HT-29 (cell line): ENCODE measurements at places on chromosomes 11 and 22.
A peak's percentile ranks its signal among the peaks of the same experiment; 100 is the strongest.

DNA sequence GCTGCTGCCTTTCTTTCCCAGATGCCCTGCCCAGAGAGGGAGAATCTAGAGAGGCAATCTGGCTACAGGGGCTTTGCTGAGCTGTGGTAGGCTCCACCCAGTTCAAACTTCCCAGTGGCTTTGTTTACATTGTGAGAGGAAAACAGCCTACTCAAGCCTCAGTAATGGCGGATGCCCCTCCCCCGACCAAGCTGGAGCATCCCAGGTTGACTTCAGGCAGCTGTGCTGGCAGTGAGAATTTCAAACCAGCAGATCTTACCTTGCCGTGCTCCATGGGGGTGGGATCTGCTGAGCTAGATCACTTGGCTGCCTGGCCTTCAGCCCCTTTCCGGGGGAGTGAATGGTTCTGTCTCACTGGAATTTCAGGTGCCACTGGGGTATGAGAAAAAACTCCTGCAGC lies 12.2 kb downstream of the BDNF start:
- no peak for DNase-seq

- no peak for DNase-seq
Observed at GRCh38 chr11:78390809-78391208, 26.8 kb downstream of the GAB2 start.

DNA sequence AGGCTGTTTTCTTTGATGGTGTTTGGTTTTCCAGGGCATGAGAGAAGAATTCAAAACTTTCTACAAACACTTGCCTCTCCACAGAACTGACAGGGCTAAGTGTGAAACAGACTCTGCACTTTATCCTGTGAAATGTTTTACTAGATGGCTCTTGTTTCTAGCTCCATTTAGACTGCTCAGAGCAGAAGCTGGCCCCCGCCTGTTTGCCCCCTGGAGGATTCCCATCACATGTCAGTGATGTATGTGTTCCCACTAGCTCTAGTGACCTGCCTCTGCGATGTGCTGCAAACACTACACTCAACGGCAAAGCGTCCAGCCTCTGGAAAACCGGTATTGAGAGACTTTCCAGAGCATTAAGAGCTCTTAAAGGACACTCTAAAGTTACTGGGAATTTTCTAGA lies 41.4 kb upstream of the PCF11 start:
- no peak for DNase-seq

GRCh38 chr11:120601536-120601935 lies 90.0 kb downstream of the GRIK4 start:
- no peak for DNase-seq

- DNase-seq = no peak
Observed at GRCh38 chr11:8656291-8656690, 26.2 kb downstream of the TRIM66 start.

DNA sequence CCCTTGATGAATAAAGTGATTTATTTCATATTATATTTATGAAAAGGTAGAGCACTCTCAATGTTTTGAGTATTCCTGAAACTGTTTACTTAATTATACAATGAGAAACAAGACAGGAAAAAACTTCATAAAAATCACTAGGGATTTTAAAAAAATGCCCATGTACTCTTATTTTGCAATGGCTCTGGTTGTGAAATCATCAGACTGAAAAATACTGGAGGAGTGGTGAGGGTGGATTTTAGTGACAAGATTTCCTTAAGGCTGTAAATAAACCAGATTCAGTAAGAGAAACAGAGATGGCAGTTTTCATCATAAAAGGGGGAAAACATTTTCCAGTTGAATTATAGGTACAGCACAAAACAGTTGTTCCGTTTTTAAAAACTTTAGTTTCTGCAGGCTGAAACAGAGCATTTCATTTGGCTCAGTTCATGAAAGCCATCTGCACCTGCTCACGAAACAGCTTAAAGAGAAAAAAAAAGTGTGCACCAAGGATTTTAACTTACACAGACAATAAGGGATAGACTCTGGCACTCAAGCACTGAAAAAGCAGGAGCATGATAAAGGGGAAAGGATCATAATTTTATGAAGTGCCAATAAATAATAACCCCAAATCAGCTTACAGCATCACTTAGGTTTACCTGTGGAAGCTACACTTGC lies 100.7 kb downstream of the MAML2 start:
- DNase-seq = peak; percentile 29

DNA sequence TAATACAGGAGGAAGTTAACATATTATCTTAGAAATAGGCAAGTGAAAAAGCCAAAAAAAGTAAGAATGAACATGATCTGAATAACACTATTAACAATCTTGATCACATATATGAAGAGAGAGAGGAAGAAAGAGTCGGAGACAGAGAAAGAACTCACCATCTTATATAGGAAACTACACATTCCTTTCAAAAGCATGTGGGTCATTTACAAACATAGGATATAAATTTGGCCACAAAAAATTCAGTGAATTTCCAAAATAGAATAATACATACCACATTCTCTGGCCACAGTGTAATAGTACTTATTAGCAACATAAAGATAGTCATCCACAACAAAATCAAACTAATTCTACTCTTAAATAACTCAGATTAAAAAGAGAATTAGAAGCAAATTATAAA lies 50.9 kb upstream of the ME3 start:
- no peak for DNase-seq

DNA sequence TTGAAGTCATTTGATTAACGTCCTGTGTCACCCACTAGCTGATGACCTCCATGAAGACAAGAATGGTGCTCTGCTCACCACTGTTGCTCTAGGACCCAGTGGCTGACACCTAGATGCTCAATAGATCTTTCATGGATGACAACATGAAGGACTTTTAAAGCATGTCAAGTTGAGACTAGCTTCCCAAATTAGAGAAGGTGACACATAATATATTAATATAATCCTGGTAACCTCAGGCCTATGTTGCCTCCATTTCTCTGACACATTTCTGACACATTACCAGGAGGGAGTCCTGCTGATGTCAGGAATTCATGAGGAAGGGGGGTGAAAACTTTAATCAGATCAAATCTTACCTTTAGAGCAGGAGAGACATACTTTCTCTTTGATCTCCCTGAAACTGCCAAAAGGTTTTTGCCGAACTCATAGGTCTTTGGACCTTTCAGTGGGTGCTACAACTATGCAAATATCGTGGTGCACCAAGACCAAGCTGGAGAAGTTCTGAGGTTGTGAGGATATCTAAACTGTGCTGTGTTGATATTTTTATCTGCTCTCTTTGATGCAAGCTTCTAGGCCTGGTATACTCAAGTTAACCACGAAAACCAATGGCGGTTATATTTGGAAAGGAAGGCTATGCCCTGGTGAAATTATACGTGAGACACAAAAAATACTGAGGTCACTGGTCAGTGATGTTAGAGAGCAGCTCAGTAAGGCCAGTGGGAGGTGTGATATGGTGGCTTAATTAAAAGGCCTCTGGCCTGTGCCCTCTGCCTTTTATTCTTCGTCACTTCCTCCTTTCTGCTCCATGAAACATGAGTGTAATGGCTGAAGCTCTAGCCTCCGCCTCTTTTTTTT lies 13.2 kb upstream of the AMPD3 start:
- DNase-seq = no peak

GRCh38 chr22:26295563-26296126 lies 126.4 kb downstream of the SEZ6L start:
- no peak for DNase-seq

GRCh38 chr11:16097543-16097942 lies 258.8 kb downstream of the SOX6 start:
- DNase-seq = no peak

GRCh38 chr22:20194681-20195593 lies 44.1 kb upstream of the CCDC188 start:
- DNase-seq = no peak

- no peak for DNase-seq
Observed at GRCh38 chr11:110801328-110801727, 89.1 kb upstream of the ARHGAP20 start.

DNA sequence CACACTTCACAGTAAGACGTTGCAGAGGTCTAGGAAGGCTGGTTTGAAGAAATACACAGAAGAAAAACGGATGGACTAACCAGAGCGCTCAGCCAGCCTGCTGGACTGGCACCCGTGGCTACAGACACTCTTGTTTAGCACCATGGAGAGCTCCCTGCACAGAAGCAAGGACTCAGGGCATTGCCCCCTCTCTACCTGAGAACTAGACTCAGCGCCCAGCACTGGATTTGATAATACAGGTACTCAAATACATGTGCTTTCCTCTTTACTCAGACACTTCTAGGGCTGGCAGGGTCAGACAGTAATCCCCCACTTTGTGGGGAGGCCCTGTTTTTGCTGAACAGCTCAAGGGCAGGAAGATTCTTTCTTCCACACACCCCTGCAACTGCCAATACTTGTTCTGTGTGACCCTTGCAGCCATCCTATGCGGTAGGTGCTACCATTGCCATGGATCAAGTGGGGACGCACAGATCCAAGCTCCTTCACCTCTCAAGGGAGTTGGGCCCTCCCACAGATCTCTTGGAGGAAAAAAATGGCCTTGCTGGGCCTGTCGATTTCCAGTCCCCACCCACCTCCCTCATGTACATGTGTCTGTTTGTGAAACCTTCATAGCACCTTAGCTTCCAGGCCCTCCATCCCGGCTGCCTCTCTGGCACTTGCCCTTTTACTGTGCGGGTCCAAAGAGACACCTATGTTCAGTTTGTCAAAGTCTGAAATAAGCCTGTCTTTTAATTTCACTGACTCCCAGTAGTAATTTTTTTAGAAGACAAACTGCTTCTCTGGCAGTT lies 5.1 kb upstream of the P2RX6 start:
- peak; percentile 58 for DNase-seq

DNA sequence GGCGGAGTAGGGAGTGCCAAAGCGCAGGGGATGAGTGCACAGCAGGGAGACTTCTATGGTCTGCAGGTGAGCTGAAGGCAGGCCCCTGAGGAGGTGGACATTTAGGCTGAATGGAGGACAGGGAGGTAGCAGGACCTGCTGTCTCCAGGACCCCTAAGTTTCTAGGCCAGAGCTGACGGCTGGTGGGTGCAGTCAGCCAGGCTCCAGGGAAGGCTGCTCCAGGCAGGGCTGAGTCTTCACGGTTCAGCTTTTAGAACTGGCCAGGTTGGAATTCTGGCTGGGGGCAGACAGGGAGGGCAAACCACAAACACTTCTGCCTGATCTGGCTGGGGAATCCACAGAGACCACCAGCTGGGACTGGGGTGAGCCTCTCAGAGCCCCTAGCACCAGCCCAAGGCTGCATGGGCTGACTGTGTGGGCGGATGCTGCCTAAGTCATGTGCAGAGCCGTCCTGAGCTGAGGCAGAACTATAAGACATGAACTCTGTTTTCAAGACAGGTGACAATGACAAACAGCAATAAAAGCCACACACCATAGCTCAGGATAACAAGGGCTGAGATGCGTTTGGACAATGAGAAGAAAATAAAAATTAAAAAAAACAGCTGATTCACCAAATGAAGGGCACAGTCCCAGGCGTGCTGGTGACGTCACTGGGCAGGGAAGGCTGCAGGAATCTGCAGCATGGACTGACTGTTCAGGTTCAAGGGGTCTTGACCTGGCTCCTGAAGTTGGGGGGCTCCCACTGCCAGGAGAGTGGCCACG lies 10.4 kb upstream of the MALAT1 start:
- peak; percentile 66 for DNase-seq

- no peak for DNase-seq
Observed at GRCh38 chr22:23709107-23709506, 18.3 kb downstream of the RGL4 start.
